Activated naive CD8-positive, alpha-beta T cell treated with anti-CD3 and anti-CD28 coated beads, Interleukin-2, amount 10 ng/mL, durations not matched to agents 7 days and 5 days (primary cell): ENCODE measurements at places on chromosomes 2 and 18.
A peak's percentile ranks its signal among the peaks of the same experiment; 100 is the strongest.

- no peak for DNase-seq
Observed at GRCh38 chr2:21836719-21837118, 713.0 kb downstream of the TDRD15 start.

DNA sequence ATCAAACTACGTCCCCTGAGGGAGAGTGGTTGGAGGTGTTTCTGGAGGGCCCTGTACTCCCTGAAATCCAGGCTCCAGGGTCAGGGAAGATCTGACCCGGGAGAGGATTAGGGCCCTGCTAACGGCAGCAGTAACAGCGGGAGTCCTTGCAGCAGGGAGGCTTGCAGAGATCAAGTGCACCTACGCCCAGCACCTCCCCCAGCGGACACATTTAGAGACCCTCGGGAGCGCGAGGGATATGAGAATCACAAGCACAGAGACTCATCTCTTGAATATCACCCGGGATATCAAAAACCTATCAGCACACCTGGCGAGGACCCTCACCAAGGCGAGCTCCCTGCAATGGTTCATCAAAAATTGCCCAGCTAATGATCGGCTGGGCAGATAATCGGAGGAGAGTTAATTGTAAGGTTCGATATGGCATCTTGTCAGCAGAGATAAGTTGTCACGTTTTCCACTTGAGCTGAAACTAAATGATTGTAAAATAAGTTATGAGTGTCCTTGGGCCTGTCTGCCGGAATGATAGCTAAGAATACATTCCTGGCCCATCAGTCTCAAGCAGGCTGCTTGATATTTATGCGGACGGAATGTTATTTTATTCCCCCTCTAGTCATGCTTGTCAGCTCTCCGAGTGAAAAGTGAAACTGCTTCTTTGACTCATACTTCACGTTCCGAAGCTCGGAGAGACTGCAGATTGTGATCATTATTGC lies 209.8 kb downstream of the GBX2 start:
- no peak for DNase-seq

- DNase-seq = no peak
Observed at GRCh38 chr2:75775311-75775823, 64.7 kb upstream of the GCFC2 start.

GRCh38 chr2:9739531-9739964 lies 103.7 kb upstream of the TAF1B start:
- DNase-seq = peak; percentile 54

DNA sequence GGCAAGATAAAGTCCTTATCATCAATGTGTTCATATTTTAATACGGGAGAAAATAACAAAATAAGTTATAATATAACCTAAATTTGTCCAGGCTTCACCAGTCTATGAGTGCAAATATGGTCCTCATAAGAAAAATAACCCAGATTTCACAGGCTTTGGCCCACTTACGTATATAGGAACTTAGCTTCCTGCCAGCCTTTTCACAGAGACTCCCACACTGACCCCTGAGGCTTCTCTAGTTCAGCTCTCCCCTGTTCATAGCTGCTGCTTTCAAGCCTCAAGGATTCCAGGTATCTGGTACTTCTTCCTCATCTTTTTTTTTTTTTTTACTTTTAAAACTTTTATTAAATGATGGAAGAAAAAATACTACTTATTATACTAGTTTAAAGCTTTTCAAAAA lies 74.9 kb upstream of the PELI1 start:
- DNase-seq = no peak

- no peak for DNase-seq
Observed at GRCh38 chr2:227724394-227725039, at the start of gene SCYGR6. Gene SCYGR6 (minus strand): TSS chr2:227724757. CDS start chr2:227724757, 0 bp downstream.

DNA sequence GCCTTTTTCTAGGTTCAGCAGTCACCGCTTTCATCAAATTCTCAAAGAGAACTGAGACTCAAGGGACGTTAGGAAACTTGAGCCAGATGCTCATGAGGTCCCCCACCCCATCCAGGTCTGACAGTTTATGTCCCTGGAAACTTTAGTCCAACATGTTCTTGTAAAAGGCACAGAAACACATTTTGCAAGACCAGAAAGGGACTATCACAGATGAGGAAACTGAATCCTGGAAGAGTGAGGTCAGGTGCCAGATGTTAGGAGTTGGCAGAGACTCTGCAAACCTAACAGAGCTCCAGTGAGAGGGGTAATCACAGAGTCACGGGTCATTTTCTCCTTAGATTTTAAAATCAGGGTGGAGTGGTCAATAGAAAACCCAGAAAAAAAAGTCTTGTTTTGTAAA lies 76.6 kb downstream of the RDH14 start:
- no peak for DNase-seq

GRCh38 chr18:72672364-72673184 lies 128.4 kb upstream of the CBLN2 start:
- no peak for DNase-seq

- no peak for DNase-seq
Observed at GRCh38 chr18:59467497-59467896, 108.4 kb upstream of the LMAN1 start.

- DNase-seq = no peak
Observed at GRCh38 chr2:24315669-24316068, 44.7 kb downstream of the ITSN2 start.

- no peak for DNase-seq
Observed at GRCh38 chr2:234754126-234754525, 197.7 kb upstream of the SH3BP4 start.

DNA sequence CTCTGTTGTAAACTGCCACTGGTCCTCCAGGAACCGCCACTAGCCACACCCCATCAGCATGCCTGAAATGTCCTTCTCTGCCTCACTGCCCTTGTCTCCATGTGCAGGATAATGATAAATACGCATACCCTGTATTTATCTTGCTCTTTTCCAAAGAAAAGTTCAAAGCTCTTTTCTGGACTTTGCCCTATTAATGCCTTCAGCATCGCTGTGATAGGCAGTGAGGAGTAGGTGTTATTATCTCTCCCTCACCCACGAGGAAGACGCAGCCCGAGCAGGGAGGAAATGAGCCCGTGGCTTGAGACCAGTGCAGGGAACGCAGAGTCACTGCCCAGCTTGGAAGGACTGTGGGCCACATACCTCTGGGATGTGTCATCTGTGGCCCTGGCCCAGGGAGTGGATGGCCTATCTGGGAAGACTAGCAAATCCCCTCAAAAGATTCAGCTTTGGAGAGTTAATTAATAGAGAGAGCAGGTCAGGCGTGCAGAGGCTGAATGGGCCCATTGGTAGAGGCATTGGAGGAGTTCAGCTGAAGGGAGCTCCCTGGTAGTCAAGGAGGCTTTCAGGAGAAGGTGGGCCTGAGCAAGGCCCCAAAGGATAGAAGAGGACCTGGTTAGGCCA lies 39.5 kb upstream of the MCFD2 start:
- no peak for DNase-seq

DNA sequence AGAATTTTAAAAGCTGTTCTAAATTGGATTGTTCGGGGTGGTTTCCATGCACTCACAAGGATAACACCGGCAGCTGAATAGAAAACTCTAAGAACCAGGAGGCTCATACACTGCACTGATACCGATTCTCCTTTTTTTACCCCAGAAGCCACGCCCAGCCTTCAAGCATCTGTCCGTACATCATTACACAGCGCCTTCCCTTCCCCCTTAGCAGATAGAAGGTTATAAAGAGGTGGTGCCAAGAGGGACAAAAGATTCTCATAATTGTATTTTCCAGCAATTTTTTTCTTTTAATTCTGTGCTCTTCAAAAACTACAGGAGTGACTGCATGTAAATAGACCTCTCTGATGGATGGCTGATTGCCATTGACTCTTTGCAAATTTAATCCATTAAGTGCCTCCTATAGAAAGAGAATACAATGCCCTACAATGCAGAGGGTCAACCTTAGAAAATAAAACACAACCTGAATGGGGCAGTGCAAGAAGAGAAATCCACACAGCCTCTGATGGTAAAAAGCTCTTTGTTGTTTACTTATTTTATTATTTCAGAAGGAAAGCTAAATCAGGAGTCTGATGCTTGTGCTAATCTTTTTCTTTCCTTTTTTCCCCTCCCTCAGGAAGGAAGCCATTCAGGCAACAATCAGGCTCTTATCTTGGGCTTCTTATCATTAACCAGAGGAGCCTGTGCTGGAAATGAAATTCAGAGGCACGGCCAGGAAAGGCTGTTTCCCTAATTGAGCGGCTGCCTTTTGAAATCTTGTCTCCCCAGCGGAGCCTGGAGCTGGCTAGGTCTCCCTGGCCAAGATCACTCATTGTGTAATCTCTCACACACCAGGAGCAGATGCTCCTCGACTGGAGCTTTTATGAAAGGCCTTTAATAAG lies 198.9 kb upstream of the NABP1 start:
- DNase-seq = no peak

DNA sequence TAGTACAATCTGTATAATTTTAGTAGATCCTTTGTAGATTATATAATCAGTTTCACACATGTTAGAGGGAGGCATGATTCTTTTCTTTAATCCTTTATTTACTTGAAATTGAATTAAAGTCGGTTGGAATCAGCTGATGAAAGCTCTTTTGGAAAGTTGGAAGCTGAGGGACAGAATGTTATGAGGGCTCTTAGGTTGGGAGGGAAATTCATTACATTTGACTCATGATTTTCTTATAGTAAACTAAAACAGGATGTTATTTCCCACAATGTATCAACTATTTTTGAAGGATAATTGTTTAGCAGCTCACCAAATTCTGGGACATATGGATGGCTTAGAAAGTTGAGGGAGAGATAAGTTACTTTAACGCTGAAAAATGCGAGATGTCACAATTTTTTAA lies 52.7 kb upstream of the TMEFF2 start:
- no peak for DNase-seq

GRCh38 chr18:51559902-51560287 lies 362.4 kb upstream of the MEX3C start:
- no peak for DNase-seq

GRCh38 chr2:85049236-85049635 lies 78.3 kb downstream of the KCMF1 start:
- DNase-seq = no peak

DNA sequence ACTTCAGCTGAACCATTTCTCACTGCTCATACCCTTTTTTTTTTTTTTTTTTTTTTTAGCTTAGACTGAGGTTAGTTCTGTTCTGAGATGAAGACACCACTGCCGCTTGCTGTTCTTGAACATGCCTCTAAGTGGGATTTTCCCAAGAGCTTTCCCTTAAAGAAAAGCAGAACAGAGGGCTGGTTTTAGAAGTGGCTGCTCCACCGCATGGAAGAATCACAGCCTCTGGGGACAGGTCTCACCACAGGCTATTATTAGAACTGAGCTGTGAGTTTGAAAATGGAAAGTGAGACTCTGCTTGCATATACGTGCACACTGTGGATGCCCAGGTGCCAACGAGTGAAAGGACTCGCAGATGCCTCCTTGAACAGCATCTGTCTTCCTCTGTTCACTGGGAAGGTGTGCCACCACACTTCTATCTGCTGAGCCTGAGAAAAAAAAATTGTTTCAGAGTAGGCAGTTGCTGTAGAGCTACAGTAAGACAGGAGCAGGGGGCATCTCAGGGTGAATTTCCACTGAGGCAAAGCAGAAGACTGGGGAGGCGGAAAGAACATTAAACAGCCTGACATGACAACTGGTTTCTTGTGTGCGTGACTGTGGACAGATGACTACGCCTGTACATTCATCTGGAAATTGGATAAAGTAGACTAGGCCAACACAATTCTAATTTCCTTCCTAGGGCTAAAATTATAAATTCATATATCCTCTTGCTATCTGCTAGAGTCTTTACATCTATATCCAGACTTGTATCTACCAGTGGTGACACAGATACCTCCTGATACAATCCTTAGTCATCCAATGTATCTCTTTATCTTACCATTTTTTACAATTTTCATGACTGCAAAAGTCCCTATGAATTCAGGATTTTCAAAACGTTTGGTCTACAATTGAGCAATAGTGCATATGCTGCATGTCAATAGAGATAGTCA lies 1045.7 kb upstream of the CELF4 start:
- no peak for DNase-seq

DNA sequence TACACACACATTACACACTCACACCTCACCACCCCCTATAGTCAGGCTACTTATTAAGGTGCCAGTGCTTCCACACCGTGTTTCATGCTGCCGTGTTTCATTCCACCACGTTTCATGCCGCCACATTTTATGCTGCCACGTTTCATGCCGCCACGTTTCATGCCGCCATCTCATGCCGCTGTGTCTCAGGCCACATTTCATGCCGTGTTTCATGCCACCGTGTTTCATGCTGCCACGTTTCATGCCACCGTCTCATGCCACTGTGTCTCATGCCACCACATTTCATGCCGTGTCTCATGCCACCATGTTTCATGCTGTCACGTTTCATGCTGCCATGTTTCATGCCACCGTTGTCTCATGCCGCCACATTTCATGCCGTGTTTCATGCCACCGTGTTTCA lies 65.1 kb downstream of the MBOAT2 start:
- DNase-seq = no peak

DNA sequence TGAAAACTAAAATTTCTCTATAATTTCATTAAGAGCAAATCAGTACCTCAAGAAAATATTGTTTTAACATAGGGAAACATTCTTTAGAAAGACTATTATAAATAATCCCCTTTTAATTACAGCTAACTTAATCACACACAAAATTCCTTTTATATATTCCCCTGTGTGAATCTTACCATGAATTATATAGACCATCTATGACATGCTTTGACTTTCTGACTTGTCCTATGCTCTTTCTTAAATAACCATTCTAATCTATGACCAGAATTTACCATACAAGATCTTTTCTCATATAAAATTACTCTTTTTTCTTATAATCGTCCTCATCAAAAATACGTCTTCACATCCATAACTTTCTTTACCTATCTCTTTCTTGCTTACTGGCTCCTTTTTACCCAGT lies 824.2 kb upstream of the FAM98A start:
- DNase-seq = no peak

GRCh38 chr2:141493936-141494335 lies 636.9 kb downstream of the LRP1B start:
- no peak for DNase-seq

DNA sequence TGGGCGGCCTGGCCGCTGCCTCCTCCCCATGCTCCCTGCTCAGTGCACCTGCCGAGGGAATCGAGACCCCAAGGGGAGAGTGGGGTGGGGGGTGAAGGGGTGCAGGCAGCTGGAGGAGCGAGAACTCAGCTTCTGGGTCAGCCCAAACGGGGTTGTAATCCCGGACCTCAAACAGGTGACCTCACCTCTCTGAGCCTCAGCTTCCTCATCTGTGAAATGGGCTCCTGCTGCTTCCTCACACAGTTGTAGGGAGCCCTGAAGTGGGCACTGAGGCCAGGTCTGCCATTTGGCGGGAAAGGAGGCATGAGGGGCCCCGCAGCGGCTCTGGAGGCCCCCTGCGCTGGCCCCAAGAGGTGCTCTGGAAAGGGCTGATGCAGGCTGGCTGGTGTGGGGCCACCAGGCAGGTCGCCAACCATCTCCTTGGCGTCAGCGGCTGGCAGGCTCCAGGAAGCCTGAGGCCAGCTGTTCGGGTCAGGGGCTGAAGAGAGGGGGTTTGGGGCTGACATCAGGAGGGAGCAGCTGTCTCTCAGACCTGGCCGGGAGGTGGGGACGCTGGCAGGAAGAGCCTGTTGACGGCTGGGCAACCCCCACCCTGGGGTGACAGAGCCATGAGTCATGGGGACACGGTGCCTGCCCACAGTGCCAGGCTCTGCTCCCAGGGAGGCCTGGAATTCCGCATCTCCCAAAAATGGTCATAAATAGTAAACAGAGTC lies 4.9 kb downstream of the KLHL30 start:
- no peak for DNase-seq
